ENCODE measurements at places on chromosomes 3 and 15.

- no peak for DNase-seq
Measured at GRCh38 chr3:13507570-13508339, 27.6 kb downstream of the HDAC11 start.

- DNase-seq = no peak
Measured at GRCh38 chr3:70011582-70011981, 12.0 kb downstream of the SAMMSON start.

- DNase-seq = no peak
Measured at GRCh38 chr3:184184546-184185230, 1.3 kb upstream of the ABCF3 start.

DNA sequence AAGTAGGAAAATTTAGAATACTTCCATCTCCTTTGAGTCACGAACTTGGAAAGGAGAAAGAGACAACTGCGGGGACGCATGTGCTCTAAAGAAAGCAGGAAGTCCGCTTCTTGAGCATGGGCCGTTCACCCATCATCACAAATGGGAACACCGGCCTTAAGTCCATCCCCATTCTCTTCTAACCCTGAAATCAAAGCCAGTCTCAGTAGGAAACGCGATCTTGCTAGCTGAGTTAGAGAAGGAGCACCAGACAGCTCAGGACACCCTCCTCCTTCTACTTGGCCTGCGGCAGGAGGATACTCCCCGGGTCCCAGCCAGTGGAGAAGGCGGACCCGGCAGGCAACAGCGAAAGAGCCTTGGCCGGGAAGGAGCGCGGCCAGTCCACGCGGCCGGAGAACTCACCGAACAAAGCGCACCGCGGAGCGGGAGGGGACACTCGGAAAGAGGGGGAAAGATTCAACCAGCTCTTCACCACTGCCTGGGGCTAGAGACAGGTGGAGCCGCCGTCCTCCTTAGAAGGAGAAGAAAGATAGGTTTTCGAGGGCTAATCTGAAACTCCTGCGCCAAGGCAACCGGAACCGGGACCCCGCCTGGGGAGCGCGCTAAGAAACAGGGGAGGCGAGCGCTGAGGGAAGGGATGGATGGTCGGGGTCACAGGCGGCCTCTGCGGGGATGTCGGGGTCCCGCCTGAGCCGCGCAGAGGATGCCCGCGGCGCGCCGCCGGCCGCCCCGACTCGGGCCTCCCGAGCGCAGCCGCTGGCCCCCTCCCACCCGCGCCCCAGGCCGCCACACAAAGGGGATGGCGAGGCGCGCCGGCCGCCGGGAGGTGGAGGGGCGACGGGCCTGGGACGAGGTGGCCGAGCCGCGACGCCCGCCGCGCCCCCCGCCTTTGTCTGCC is 818 bp downstream of the SLC4A7 start:
- peak; percentile 20 for DNase-seq

DNA sequence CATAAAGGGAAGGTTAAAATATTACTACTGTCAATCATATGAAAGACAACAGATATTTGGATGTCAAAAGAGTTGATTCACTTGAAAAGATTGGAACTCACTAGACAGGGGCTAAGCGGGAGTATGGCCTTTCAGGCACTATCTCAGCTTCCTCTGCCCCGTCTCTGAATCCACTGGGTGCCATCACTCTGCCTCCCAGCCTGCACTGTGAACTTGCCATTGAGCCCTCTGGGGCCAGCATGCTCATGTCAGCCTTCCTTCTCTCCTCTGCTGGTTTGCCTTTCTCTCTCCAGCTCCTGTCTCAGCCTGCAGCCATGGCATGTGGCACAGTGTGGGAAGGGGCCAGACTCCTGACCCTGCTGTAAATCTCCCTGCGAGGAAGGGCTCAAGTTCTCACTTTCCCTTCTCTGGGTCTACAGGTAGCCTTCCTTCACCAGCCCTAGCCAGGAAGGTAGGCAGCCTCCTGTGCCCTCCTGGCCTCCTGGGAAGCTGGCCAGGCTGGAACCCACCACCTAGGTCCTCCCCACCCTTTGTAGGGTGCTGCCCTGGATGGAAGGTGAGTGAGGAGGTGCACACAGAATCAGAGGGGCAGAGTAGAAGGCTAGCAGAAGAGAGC is 54.0 kb upstream of the SLCO2A1 start:
- DNase-seq = no peak

- DNase-seq = no peak
Measured at GRCh38 chr15:24878153-24878552, 76.6 kb upstream of the SNRPN start.

- DNase-seq = no peak
Measured at GRCh38 chr3:157906627-157907026, 199.6 kb downstream of the SHOX2 start.

DNA sequence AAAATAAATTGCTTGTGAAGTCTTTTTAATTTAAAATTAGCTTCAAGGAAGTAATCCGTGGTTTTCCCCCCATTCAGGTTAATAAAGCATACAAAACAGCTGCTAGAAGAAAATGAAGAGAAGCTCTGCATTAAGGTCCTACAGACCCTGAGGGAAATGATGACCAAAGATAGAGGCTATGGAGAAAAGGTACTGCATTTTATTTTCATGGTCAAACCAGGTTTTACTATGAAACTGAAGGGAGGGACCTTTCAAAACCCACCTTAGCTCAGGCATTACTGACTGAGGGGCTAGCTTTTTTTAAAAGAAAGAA is 218.5 kb downstream of the ITPR1 start:
- no peak for DNase-seq

- DNase-seq = no peak
Measured at GRCh38 chr3:45261333-45262110, 35.4 kb upstream of the TMEM158 start.

DNA sequence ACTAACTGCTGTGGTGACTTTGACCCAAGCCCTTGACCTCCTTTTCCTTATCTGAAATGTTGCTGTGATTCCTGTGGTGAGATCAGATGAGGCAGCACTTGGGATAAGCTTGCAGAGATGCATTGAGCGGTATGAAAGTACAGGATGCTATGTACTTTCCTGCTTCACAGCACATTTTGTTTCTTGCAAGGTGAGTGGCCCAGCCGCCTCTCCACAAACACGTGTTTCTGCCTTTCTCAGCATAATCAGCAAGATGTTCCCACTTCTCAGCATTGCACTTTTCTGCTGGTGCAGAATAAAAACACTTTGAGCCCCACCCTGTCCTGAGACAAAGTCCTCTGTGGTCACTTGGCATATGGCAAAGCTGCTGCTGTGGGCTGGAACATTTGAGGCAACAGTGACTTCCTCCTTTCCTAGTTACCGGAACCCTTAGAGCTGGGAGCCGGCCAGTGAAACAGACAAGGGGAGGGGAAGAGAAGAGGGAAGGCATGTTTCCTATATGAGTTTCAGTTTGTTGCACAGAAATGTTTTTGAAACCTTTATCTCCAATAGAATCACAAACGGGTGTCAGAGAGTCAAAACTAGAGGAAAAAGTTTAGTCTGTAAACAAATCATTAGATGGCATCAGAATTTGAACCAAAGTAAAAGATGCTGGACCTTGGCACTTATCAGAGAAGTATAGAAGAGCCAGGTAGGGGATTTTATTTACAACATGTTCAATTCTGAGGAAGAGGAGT is 5.0 kb downstream of the NUDT16 start:
- DNase-seq = no peak

Data from stimulated activated naive CD4-positive, alpha-beta T cell (primary cell).